ENCODE measurements at places on chromosomes 6 and 20.

DNA sequence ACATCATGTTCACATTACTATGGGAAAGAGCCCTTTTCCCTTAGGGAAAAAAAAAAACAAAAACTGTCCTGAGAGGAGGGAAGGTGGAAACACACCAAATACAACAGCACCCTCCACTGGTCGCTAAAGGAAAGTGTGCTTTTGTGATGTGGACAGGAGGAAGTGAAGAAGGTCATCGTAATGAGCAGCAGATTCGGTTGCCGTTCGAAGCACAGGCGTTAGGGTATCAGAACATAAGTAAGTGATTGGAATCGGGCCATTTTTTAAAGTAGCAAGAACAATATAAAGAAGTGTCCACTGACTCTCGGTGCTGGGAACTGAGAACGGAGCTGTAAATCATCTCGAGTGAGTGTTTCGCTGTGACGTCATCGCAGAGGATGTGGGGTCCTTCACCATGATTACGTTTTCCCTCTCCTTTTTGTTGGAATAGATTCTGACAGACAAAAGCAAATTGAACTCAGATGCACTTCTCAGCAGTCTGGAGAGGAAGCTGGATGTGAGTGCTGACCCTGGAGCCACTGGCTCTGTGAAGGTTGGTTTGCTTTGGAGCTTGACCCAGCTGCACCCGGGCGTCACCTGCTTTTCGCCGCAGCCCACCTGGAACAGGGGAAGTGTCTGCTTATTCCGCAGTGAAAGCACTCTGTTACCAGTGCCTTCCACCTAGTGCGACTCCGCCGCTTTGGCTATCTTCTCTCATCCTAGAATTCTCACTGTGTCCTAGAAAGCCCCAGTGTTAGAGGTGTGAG, 203.6 kb upstream of the GMDS start:
- DNase-seq: no peak

- no peak for DNase-seq
Observed at GRCh38 chr20:45087814-45088213, 13.1 kb downstream of the KCNS1 start.

- DNase-seq: no peak
Observed at GRCh38 chr20:53595018-53595378, 1.4 kb upstream of the ZNF217 start.

GRCh38 chr20:48224533-48225050, 439.3 kb upstream of the SULF2 start:
- DNase-seq: no peak

GRCh38 chr6:54291738-54292137, 16.5 kb upstream of the TINAG start:
- DNase-seq: no peak

- DNase-seq: no peak
Observed at GRCh38 chr6:32096087-32096393, 13.1 kb downstream of the TNXB start.

DNA sequence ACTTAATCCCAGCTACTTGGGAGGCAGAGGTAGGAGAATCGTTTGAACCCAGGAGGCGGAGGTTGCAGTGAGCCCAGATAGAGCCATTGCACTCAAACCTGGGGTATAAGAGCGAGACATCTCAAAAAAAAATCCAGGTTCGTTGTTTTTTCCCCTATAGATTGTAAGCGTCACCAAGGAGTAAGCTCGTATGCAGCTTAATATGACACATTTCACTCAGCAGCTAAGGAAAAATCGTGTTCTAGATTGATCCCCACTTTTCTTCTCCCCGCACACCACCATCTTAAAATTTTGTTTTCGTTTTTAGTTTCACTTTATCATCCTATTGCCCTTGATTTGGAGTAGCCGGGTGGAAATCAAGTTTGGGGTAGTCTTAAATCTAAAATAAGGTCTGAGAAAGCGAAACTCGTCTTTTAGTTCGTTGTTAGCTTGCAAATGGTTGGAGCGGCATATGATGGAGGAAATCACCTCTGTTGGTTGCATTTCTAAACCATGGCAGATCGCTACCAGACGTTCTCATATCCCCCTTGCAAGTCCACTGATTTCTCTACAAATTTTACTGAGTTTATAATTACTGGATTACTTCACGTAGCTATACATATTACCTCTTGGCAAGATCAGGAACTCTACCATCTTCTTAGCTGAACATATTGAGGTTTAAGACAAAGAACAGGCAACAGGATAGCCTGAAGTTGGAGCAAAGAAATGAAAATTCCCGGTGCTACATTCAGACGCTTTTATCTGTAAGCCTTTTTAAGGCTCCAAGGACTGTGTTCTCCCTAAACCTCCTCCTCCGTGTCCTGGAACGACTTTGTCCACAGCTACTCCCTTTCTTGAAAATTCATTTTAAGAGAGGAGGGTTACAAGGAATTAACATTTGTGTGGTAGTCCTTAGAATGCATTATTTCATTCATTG, 91.1 kb upstream of the BTN3A2 start:
- no peak for DNase-seq

GRCh38 chr6:132020138-132020581, 69.0 kb upstream of the CCN2 start:
- no peak for DNase-seq

- no peak for DNase-seq
Observed at GRCh38 chr20:62721511-62722370, 13.1 kb downstream of the NTSR1 start.

- DNase-seq: no peak
Observed at GRCh38 chr6:70282919-70283461, 19.9 kb downstream of the COL9A1 start.

- no peak for DNase-seq
Observed at GRCh38 chr20:29689411-29690225, 1567.8 kb upstream of the DEFB115 start.

GRCh38 chr6:40550202-40551101, 36.7 kb downstream of the LRFN2 start:
- DNase-seq: no peak

DNA sequence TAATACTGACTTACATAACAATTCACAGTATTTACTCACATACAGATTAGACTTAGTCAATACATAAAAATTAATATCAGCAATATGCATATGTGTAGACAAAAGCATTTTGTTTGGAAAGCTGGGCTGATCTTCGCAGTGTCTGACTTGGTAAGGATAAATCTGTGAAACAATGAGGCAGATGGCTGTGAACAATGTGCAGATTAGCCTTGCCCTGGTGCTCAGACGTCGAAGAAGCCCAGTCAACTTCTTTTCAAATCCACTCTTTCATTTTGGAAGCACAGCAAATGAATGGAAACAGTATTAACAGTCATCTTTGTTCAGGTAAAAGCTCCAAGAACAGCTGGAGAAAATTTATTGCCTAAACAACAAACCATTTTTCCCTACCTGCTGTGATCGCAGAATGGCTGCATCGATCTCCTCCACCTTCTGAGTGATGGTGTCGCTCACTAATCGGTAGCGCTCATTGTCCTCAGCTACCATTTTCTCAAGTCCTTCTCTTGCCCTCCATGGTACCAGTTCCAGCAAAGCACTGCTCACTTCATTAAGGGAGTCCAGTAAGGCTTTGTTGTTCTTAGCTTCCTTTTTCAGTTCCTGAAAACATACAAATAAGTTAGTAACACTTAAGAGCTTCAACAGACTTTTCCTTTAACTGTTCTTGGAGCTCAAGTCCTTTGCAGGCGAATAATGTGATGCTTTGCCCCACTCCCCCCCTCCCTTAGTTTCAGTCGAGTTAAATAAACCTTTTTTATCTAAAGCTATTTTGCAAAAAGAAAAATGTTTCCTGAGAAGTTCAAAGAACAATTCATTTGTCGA, 116.5 kb downstream of the DST start:
- no peak for DNase-seq

DNA sequence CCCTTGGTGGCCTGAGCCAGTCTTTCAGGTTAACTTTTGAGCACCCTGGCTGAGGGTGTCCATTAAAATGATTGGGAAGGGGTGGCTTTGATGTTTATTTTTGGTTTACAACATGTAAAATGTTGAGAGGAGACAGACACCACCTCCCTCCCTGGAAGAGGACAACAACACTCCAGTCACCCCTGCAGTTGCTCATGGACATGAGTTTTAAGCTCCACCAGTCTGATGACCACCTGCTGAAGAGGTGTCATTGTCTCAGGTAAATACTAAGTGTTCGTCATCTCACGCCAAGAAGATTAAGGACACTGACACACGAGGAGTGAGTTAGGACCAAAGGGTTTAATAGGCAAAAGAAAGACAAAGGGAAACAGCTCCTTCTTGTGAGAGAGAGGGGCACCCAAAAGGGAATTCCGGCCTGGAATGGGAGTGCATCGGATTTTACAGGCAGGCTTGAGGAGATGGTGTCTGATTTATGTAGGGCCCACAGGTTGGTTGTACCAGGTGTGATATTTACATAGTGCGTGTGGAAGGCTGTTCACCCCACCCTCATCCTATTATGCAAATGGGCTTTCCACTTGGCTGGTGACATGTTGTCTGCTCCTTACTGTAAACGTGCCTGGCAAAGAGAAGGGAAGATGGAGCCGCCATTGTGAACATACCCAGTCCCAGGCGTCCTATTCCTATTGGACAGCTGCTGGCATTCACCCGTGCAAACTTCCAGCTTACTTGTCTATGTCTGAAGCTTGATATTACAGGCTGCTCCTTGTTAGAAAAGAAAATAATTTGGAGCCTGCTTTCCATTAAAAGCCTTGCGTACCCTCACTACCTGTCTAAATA, 6.6 kb downstream of the HLA-B start:
- DNase-seq: no peak

GRCh38 chr6:148935705-148936435, 189.0 kb downstream of the UST start:
- DNase-seq: no peak

- no peak for DNase-seq
Observed at GRCh38 chr6:121826156-121826810, 390.8 kb downstream of the GJA1 start.

DNA sequence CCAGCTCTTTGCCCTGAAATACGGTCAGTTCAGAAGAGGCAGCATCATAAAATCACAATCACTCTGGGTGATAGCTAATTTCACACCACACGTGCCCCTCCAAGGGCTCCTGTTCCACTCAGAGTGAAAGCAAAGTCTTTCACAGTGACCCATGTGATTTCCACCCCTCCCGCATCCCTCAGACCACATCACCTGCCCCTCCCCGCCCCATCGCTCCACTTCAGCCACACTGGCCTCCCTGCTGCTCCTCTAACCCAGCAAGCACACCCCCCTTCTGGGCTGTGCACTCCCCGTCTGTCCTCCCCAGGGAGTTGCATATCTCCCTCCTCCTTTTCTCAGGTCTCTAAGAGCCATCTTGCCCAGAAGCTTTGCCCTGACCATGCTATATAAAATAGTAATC, 74.5 kb downstream of the PSMG4 start:
- no peak for DNase-seq

GRCh38 chr6:48113130-48113529, 2.1 kb upstream of the PTCHD4 start:
- DNase-seq: no peak

GRCh38 chr6:39791311-39791710, 865 bp upstream of the DAAM2 start:
- DNase-seq: no peak

- no peak for DNase-seq
Observed at GRCh38 chr20:62457831-62458230, 18.0 kb downstream of the GATA5 start.

DNA sequence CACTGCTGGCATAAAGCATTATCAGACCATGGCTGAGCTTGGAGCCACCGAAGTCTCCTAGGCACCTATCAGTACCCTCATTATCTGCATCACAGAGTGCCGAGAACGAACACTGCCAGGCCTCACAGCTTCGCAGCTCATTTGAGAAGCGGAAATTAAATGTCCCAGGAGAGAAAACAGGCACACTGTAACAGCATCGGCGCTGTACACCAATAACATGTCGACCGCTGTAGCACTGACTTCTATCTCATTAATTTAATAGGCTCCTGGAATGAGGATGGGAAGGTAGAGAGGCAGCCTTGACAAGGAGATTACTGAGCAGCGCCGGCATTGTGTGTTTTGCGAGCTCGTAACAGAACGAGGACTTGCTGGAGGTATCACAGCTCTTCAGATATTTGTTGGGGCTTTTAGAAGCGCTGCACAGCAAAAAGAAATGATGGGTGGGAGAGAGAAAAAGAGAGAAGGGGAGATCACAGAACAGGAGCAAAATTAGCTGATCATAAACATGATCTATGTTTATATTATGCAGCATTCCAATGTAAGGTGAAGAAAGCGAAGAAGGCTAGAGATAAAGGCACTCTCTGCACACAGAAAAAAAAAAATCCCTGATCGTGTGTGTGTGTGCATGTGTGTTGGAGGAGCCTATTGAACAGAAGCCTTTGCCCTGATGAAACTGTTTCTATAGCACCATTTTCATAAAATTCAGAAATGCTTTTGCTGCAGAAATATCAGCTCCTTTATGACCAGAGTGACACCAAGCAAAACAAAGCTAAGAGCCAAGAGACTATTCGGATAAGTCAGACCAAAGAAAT, 29.2 kb downstream of the ID4 start:
- no peak for DNase-seq

- DNase-seq: no peak
Observed at GRCh38 chr20:1468117-1468624, 1.5 kb upstream of the NSFL1C start.

- no peak for DNase-seq
Observed at GRCh38 chr6:32086661-32087573, 22.2 kb downstream of the TNXB start.

DNA sequence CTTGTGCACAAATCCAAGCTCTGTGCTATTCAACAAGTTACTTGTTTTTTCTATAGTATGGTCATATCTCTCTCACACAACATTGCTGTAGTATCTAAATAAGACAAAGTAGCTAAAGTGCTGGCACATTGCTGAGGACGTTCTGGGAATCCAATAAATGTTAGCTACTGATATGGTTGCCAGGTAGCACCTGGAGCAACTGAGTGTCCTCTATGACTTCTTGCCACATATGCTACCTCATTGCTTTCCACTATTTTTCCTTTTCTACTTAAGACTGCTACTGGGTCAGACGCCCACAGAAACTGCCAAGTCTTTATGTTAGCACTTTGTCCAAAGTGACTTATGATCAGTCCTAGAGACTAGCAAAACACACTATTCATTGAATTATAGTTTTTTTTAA, 85.3 kb downstream of the SYCP2 start:
- DNase-seq: no peak

GRCh38 chr6:85008296-85009009, 244.1 kb upstream of the TBX18 start:
- no peak for DNase-seq

- DNase-seq: no peak
Observed at GRCh38 chr6:42158011-42158410, 15.2 kb upstream of the GUCA1A start.

GRCh38 chr6:44462797-44463727, 75.6 kb downstream of the CDC5L start:
- DNase-seq: no peak

- DNase-seq: no peak
Observed at GRCh38 chr20:41140226-41141133, 3.1 kb downstream of the PLCG1 start.

DNA sequence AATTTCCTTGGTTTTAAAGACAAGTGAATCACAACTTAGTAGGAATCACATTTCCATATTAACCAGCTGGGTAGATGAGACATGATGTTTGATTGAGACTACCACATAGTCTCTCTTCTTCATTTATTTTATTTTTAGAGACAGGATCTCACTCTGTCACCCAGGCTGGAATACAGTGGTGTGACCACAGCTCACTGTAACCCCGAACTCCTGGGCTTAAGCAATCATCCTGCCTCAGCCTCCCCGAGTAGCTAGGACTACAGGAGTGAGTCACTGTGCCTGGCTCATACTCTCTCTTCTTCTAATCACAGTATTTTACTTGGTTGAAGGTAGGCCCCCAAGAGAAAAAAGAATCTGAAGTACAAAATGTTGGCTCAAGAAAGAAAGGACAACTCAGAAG, 80.2 kb upstream of the ASF1A start:
- DNase-seq: no peak

- DNase-seq: no peak
Observed at GRCh38 chr20:32522526-32522775, 62.7 kb downstream of the NOL4L start.

GRCh38 chr6:157912326-157912725, 69.3 kb upstream of the SYNJ2 start:
- no peak for DNase-seq
